Ammon's horn (tissue), 1 donor: ENCODE measurements at places on chromosomes 2 and 18.

DNA sequence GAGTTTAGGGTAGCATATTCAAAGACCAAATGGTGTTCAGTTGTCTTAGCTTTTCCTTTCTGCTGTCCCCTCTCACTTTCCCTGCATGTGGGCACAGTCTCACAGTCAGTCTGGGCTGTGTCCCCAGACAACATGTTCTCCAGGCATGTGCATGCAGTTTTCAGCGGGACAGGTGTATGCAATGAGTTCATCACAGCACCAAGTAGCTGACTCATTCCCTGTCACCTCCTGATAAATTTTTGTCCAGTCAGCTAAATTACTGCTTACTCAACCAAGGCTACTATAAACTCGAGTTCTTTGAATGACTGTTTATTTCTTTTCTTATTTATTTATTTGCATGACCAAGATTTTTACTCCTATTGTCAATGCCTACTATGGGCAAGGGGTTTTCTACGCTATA is 148.8 kb upstream of the CDH19 start:
- DNase-seq: no peak

- no peak for DNase-seq
Measured at GRCh38 chr2:109333414-109334210, 204.6 kb downstream of the SH3RF3 start.

GRCh38 chr2:200787351-200788120 is 24.2 kb upstream of the BZW1 start:
- no peak for DNase-seq

DNA sequence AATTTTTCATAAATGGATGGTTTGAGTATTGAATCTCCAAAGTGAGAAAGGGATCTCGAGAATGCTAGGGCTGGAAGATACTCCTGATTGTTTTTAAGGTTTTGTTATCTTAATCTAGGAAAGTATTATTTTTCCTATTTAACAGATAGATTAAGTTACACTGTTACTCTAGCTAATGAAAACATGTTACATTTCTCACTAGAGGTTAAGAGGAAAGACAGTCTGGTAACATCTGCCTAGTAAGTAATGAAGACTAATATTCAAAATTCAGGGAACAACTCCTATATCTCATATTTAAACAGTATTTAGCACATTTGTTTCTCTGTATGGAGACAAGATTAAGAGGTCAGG is 2.0 kb downstream of the GALNT3 start:
- DNase-seq: no peak

DNA sequence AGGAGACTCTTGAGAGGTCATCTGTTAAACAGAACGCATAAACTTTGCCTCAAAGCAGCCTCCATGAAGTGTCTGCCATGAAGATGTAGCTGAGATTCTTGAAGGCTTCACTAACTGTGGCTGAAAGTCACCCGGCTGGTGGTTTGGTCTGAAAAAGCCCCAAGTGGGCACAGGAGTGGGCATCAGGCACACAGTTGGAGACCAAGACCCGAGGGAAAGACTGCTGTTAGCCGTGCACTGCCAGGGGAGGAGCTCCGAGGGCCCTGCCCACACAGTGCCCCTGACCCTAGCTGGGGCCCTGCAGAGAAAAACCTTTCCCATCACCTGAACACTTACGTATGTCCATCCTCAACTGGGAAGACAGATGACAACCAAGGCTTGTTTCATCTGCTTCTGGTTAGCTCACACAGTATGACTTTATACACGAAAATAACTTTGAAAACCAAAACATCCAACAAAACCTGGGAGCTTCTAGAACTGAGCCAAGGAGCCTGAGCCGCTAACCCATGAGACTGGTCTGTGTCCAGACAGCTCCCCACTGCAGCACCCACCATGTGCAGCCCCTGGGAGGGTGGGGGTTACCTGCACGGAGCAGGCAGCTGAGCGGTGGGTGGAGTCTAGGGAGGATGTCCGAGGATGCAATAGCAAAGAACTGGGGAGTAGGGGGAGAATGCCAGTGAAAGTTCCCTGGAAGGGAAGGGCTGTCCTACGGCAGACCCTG is 15.4 kb downstream of the HJURP start:
- no peak for DNase-seq
